Bladder microvascular endothelial cell (primary cell): ENCODE measurements at places on chromosomes 12 and 14. TPM values are rescaled to one million over a fixed set of nuclear protein-coding genes. Genes with fewer than 3 reads are reported as not detected.

The NYNRIN gene
- total RNA-seq, result 7.3 and 13.8 TPM in 2 replicates

The GYS2 gene
- total RNA-seq, result not detected in 2 replicates

The SERPINA5 gene
- total RNA-seq, result 0.31 TPM in 1 of 2 replicates, not detected in the other

The GPRC5A gene
- 2.9 and 4.9 TPM in 2 replicates for total RNA-seq

The L2HGDH gene
- 3.1 and 6.7 TPM in 2 replicates for total RNA-seq

The CLEC1A gene
- 22.3 and 28.0 TPM in 2 replicates for total RNA-seq

The USP44 gene
- 0.81 and 4.6 TPM in 2 replicates for total RNA-seq

The KLRB1 gene
- total RNA-seq, result not detected in 2 replicates

The ZNF839 gene
- 7.3 and 7.5 TPM in 2 replicates for total RNA-seq

The RAD9B gene
- 0.16 and 0.25 TPM in 2 replicates for total RNA-seq

The IRF2BPL gene
- total RNA-seq, result 9.9 and 13.5 TPM in 2 replicates

The MFAP5 gene
- 0.13 and 0.32 TPM in 2 replicates for total RNA-seq

The AJUBA gene
- total RNA-seq, result 43.4 and 94.0 TPM in 2 replicates

The RASAL1 gene
- not detected in 2 replicates for total RNA-seq

The ADAMTS20 gene
- not detected in 2 replicates for total RNA-seq

The TAS2R46 gene
- total RNA-seq, result 1.5 and 6.5 TPM in 2 replicates

The NOPCHAP1 gene
- total RNA-seq, result 6.2 and 8.3 TPM in 2 replicates

The TAS2R9 gene
- total RNA-seq, result 0.13 TPM in 1 of 2 replicates, not detected in the other
